GM23248 (cell line): ENCODE measurements at places on chromosomes 1 and 21.

DNA sequence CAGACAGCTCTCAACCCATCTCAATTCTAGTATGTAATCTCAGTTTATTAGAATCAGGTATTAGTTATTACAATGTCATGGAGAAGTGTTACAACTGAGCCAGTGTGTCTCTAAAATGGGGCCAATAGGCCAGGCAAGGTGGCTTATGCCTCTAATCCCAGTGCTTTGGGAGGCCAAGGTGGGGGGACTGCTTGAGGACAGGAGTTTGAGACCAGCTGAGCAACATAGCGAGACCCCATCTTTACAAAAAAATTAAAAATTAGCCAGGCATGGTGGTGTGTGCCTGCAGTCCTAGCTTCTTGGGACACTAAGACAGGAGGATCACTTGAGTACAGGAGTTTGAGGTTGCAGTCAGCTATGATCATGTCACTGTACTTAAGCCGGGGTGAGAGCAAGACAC lies 104.9 kb downstream of the BCAR3 start:
- DNase-seq, result no peak

GRCh38 chr21:32253215-32253641 lies 25.6 kb downstream of the MIS18A start:
- peak; percentile 50 for DNase-seq

- no peak for DNase-seq
Measured at GRCh38 chr1:158946785-158947184, 15.4 kb downstream of the PYHIN1 start.

DNA sequence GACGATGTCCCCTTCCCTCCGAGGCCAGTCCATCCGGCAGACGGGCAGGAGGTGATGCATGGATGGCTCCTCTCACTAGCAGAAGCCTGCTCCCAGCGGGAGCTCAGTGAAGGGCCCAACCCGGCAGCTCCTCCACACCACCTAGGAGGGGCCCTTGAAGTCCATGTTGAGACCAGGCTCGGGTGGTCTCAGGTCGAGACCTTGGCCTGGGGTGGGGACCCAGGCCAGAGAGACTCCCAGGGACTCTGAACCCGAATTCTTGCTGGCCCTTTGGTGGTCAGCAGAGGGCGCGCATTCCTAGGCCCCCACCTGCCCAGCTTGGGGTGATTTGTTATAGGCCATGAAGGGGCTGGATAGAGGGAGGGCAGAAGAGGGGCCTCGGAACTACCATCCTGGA lies 642 bp upstream of the NT5C1A start:
- DNase-seq, result peak; percentile 18

- no peak for DNase-seq
Measured at GRCh38 chr1:36855699-36856494, 178.4 kb downstream of the GRIK3 start.

- DNase-seq, result peak; percentile 87
Measured at GRCh38 chr1:176880955-176881595, 283.4 kb downstream of the ASTN1 start.

GRCh38 chr1:99580451-99580850 lies 65.5 kb upstream of the PALMD start:
- DNase-seq, result peak; percentile 62

GRCh38 chr1:94602316-94602715 lies 60.8 kb upstream of the F3 start:
- peak; percentile 71 for DNase-seq

DNA sequence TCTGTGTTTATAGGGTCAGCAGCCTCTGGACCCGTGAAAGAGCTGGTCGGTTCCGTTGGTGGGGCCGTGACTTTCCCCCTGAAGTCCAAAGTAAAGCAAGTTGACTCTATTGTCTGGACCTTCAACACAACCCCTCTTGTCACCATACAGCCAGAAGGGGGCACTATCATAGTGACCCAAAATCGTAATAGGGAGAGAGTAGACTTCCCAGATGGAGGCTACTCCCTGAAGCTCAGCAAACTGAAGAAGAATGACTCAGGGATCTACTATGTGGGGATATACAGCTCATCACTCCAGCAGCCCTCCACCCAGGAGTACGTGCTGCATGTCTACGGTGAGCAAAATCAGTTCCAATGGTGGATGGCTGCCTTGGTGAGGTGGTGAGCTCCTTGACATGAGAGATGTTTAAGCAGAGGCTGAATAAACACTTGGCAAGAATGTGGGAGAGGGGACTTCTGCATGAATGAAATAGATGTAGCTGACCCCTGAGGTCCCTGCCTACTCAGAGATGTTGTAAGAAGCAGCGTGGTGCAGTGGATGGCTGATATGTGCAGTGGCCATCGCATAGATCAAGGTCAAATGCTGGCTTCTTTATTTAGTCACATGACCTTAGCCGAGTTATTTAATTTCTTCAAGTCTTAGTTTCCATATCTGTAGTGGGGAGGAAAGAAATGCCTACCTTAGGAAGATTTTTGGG lies 9.3 kb downstream of the SLAMF7 start:
- peak; percentile 20 for DNase-seq

DNA sequence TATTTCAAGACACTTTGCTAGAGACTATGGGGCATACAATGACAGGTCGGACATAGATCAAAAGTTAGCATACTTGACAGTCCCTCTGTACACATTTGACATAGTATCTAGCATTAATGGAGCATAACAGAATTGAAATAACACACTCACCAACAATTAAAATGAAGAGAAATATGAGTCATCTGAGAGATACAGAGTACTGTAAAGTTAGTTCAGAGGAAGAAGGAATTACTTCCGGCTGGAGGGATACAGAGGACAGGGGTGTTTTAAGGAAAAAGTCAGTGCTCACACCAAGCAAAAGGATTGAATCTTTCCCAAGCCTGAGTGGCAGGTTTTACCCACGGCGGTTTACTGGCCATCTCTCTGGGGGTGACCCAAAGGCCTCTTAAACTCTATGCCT lies 2.4 kb downstream of the ZMYND12 start:
- DNase-seq, result no peak

GRCh38 chr1:101311146-101311920 lies 74.5 kb downstream of the S1PR1 start:
- no peak for DNase-seq

DNA sequence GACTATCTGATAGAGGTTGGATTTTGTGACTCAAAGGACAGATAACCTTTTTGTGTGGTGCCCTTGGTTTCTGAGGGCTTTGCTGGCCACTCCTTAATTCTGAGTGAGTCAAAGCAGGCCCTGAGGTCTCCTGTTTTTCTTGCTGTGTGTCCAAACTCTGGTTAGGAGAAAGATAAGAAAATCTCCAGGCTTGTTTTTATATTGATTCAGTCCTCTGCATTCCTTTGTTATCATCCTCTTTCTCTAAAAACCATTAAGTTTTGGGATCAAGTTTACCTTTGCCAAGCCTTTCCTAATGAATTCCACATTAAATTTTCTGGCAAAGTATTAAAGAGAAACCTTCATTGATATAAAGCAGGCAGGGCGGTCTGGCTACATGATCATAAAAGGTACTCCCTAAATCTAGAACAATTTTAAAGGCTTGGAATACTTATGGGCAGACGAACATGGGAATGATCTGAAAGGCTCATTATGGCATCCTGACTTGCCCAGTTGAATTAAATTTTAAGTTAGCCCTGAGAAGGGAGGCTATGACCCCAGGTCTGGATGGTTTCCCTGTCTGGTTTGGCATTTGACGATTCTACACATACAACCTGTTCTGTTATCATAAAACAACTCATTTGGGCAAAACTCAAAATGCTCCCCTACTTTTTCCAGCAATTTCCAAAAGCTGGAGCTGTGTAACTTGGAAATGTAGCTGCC lies 20.8 kb downstream of the ZBTB8B start:
- no peak for DNase-seq
